ENCODE measurements at places on chromosomes 1 and 21. TPM values are rescaled to one million over a fixed set of nuclear protein-coding genes. Genes with fewer than 3 reads are reported as not detected.

- H3K4me3 ChIP-seq = no peak overlapping the region
- DNase-seq = no peak
- peaks cover 20% of the 10 kb centered on the region for H3K36me3 ChIP-seq
- H3K27ac ChIP-seq = no peak overlapping the region
- H3K27me3 ChIP-seq = no peaks in the 10 kb centered on the region
Measured at GRCh38 chr1:185166106-185166505, 9.1 kb downstream of the SWT1 start.

DNA sequence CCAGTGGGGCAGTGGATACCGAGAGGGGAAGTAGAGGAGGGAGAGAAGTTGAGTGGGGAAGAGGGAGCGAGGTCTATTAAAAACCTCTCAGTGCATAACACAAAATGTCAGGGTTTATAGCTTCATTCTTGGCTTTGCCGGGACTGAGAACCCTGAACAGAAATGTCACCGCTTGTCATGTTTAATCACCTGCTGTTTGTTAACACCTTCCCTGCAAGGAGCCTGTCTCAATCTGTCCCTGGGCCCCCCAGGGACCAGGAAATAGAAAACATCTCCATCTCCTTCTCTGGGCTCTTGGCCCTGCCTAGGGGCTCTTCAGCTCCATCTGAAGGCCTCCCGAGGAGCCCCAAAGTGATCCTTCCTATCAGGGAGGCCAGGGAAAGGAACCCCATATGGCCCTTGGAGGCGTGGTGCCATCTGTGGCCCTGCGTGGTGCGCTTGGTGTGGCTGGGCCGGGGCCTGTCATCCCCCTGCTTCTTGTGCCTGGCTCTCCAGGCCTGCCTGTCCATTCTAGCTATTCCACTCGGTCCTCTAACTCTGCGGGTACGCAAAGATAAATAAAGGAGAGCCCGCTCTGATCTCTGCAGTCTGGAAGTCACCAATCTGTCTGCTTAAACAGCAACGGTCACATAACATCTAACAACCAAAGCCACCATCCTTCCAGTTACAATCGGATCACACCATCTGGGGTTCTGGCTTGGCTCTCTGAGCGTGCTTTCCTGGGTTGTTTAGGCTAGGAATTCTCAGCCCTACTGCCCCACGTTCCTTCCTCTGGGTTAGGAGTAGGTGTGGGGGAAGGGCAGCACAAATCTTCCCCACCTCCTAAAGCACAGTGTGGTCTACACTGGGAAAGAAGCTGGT, 113.8 kb downstream of the CASZ1 start:
- no peaks in the 10 kb centered on the region for H3K27me3 ChIP-seq
- peak overlapping the region; percentile 79 for H3K27ac ChIP-seq
- DNase-seq = no peak
- H3K4me1 ChIP-seq = peaks cover 99% of the 10 kb centered on the region
- no peak overlapping the region for H3K4me3 ChIP-seq
- no peaks in the 10 kb centered on the region for H3K36me3 ChIP-seq

GRCh38 chr1:20449735-20450311, 36.2 kb downstream of the CAMK2N1 start:
- no peaks in the 10 kb centered on the region for H3K36me3 ChIP-seq
- no peaks in the 10 kb centered on the region for H3K4me1 ChIP-seq
- peaks cover 14% of the 10 kb centered on the region for H3K27me3 ChIP-seq
- no peak for DNase-seq
- H3K4me3 ChIP-seq = no peak overlapping the region
- no peak overlapping the region for H3K27ac ChIP-seq

DNA sequence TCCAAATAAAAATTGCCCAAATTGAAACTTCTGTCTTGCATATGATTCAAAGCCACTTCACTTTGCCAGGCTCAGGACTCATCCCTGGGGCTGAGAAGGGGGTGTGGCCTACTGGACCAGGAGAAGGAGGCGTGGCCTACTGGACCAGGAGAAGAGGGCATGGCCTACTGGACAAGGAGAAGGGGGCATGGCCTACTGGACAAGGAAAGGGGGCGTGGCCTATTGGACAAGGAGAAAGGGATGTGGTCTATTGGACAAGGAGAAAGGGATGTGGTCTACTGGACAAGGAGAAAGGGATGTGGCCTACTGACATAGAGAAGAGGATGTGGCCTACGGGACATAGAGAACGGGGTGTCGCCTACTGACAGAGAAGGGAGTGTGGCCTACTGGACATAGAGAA, 405.3 kb downstream of the RRAGC start:
- H3K4me1 ChIP-seq = no peaks in the 10 kb centered on the region
- DNase-seq = no peak

- H3K36me3 ChIP-seq = no peaks in the 10 kb centered on the region
- H3K27ac ChIP-seq = no peak overlapping the region
- no peak for DNase-seq
- H3K4me1 ChIP-seq = no peaks in the 10 kb centered on the region
- no peaks in the 10 kb centered on the region for H3K27me3 ChIP-seq
- H3K4me3 ChIP-seq = no peak overlapping the region
Measured at GRCh38 chr1:214403431-214403830, 122.5 kb downstream of the SMYD2 start.

GRCh38 chr1:94275083-94275482, 37.7 kb upstream of the ARHGAP29 start:
- H3K36me3 ChIP-seq = no peaks in the 10 kb centered on the region
- no peak overlapping the region for H3K4me3 ChIP-seq
- no peaks in the 10 kb centered on the region for H3K27me3 ChIP-seq
- H3K27ac ChIP-seq = no peak overlapping the region

DNA sequence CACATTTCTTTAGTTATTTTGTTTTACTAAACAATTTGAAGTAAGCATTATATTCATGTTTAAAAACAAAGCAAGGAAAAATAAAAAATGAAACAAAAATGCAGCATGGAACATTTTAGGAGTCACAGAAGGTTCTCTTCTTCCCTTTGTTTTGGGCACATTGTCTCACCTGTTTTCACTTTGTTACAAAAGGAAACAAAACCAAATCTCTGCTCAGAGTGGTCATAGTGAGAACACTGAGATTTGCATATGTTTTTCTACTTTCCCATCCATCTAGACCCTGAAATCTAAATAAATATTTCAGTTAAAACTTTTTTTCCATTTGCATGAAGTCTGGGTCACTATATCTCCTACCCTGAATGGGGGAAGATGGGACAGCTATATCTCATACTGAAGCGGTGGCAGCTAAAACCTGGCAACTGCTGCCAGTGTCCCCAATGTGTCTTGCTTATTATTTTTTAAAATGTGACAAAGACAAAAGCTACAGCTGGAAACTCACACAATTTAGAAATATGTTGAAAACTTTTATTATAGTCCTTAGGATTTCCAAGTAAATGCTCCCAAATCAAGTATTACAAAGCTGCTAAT, 3.5 kb downstream of the EXOC8 start:
- H3K4me3 ChIP-seq = no peak overlapping the region
- no peaks in the 10 kb centered on the region for H3K36me3 ChIP-seq
- peaks cover 47% of the 10 kb centered on the region for H3K4me1 ChIP-seq
- H3K27me3 ChIP-seq = no peaks in the 10 kb centered on the region
- no peak overlapping the region for H3K27ac ChIP-seq
- DNase-seq = no peak

Gene ADAMTS5
- 8.6 TPM for total RNA-seq

Gene RSBN1
- 34.0 TPM for total RNA-seq

Measured in transverse colon (tissue), 4 donors.